CD4-positive, alpha-beta T cell (primary cell): ENCODE measurements at places on chromosomes 1 and 21.

- DNase-seq, result no peak
These were observed 75.3 kb downstream of the FOXJ3 start for GRCh38 chr1:42259739-42260064.

GRCh38 chr1:42319128-42319851 is 15.7 kb downstream of the FOXJ3 start:
- DNase-seq, result no peak

DNA sequence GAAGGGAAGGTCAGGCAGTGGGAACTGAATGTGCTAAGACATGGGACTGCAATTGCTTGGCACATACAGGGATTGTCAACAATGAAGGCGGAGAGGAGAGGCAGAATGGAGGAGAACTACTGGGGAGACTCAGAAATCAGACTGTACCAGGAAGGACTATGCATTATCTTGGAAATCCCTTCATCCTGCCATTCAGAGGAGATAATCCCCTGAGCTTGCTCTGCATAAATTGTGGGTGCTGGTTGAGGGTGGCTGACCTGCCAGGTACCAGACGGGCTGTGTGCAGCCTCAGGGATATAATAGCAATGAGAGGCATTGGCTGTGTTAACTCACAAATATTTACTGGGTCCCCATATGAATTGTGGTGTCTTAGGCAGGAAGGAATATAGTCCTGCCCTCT is 5.0 kb upstream of the TRABD2B start:
- no peak for DNase-seq

GRCh38 chr1:11550664-11551283 is 71.8 kb downstream of the DISP3 start:
- no peak for DNase-seq

DNA sequence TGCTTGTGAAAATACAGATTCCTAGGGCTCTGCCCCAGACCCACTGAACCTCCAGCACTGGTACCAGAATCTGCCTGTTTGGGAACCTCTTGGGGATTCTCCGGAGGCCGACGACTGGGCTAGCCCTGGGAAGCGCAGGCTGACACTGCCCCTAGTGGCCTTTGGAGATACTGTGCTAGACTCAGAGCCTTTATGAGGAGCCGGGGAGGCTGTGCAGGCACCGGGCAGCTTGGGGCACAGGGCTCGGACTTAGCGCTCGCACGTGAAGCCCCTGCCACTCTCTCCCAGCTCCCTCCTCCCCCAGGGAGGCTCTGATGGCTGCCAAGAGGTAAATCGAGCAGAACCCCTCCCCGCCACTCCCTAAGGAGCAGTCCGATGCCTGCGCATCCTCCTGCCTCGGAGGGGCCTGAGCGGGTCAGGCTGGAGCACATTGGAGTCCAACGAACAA is 144.6 kb upstream of the TNR start:
- no peak for DNase-seq

GRCh38 chr1:78047106-78047505 is 1.3 kb downstream of the GIPC2 start:
- no peak for DNase-seq

GRCh38 chr1:200483491-200484143 is 73.8 kb upstream of the ZNF281 start:
- DNase-seq, result no peak

GRCh38 chr1:55179177-55179835 is 35.9 kb downstream of the USP24 start:
- DNase-seq, result no peak
